ENCODE measurements at places on chromosomes 5 and 9.
A peak's percentile ranks its signal among the peaks of the same experiment; 100 is the strongest.

- no peak for DNase-seq
Measured at GRCh38 chr9:85223506-85224125, 518.1 kb downstream of the AGTPBP1 start.

DNA sequence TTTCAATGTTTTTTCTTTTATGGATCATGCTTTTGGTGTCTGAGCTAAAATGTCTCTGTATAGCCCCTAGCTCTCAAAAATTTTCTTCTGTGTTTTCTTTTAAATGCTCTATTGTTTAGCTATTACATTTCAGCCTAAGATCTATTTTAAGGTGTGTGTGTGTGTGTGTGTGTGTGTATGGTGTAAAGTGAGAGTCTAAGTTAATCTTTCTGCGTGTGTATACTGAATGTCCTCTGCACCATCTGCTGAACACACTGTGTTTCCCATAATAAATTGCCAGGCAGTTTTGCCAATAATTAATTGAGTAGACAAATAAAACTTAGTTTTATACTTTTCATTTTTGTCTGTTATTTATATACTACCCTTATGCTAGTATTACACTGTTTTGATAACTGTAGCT lies 2096.3 kb upstream of the C9orf72 start:
- DNase-seq, result no peak

DNA sequence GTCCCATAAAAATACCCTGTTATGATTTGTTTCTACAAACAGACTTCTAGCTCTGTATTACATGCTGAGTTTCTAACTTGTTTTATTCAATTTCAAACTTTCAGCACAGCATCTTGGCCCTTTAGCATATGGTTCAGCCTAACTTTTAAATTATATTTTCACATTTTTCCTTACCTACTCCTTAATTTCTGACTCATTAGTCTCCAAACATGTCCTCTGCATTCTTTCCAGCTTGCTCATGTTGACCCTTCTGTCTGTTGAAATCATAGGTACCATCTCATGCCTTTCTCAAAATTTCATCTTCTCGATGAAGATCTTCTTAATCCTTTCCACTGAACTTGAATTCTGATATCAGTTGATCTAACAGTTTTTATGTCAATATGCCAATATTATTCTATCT lies 200.9 kb upstream of the RIOK2 start:
- DNase-seq, result peak; percentile 8

- no peak for DNase-seq
Measured at GRCh38 chr5:14220642-14221041, 77.5 kb downstream of the TRIO start.

GRCh38 chr9:83061990-83062650 lies 822 bp downstream of the RASEF start:
- no peak for DNase-seq

DNA sequence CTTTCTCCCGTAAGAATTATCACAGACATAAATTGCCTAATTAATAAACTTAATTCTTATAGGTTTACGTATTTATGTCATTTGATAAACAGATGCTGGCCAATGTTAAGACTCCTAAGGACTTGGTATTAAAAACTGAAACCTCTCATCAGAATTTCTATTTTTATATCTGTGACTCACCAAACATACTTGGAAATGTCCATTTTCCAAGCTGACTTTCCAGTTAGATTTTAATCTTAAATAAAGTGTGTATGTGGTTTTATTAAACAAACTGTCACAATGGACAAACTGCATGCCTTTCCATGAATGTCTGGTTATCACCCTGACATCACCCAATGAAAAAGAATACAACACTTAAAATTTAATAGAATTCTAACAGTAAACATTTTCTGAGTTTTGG lies 12.6 kb upstream of the COL23A1 start:
- DNase-seq, result no peak

- no peak for DNase-seq
Measured at GRCh38 chr5:39352951-39353350, 11.3 kb downstream of the C9 start.

DNA sequence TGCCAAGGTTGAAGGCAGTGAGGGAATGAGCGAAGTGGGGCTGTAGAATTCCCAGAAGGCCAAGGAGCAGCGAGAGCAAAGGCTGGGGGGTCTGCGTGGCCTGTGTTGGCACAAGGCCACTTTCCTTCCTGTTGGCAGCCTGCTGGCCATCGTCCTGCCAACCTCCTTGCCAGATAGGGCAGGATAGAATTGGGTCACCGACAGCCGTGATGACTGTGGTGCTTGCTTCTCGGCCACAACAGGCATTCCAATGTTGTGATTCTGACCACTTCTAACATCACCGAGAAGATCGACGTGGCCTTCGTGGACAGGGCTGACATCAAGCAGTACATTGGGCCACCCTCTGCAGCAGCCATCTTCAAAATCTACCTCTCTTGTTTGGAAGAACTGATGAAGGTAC lies 18.9 kb downstream of the TRIP13 start:
- DNase-seq, result peak; percentile 37
